ENCODE measurements at places on chromosomes 2 and 18. TPM values are rescaled to one million over a fixed set of nuclear protein-coding genes. Genes with fewer than 3 reads are reported as not detected.
A peak's percentile ranks its signal among the peaks of the same experiment; 100 is the strongest.

DNA sequence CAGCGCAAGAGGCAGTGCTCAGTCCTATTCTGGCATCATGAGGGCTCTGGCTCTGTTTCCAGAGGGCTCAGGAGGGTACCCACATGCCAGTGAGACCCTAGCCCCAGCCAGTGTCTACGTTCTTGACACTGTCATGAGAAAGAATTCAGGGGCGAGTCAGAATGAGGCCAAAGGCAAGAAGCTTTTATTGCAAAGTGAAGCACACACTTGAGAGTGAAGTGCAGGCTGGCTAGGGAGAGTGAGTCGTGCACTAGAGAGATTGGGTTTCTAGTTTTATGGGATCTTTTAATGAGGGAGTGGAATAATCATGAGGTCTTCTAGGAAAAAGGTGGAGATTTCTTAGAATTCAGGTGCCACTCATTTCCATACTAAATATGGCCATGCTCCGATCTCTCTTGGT is 164.1 kb downstream of the DCDC2C start:
- no peak overlapping the region for H3K27ac ChIP-seq
- no peaks in the 10 kb centered on the region for H3K27me3 ChIP-seq

Gene LMAN2L
- total RNA-seq = 8.6 TPM

DNA sequence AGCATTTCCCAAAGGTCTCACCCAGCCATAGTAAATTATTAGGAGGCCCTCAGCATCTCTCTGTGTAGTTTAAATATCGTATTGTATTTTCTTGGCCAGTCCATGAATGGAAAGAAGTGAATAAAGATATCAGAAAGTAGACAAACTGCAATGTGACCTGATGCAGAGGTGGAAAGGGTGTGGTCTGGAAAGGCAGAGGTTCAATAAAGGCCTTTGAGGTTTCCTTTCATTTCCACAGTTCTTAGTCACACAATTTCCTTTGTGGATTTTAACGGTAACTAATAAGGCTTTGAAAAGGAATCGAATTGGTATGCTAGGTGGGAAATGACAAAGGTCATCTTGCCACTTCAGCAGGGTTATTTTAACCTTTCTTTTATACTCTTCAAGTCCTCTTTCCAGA is 20.1 kb upstream of the WIPF1 start:
- H3K4me3 ChIP-seq = no peak overlapping the region
- H3K27ac ChIP-seq = peak overlapping the region; percentile 62
- peaks cover 50% of the 10 kb centered on the region for H3K4me1 ChIP-seq
- no peak for DNase-seq

Gene SERPINB5
- not detected for total RNA-seq

Measured in T-cell (primary cell).